Right atrium auricular region (tissue), 2 donors: ENCODE measurements at places on chromosomes 3 and 15. TPM values are rescaled to one million over a fixed set of nuclear protein-coding genes. Genes with fewer than 3 reads are reported as not detected.

CFAP20DC gene
- total RNA-seq, result not detected

DNA sequence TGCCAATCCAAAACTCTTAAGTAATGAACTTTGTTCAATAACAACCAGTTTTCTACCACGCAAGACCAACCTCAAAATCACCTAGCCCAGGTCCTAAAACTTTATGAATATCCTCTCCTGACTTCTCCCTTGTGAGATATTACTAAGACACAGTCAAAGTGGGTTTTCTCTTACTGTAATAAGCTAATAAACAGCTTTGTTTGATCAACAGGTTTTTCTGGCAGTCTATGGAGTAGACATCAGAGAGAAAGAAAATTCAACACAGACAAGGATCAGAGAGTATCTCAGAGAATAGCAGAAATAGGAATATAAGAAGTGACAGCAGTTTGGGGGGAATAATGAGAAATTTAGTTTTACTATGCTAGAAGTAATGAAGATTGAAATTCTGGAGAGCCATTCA lies 79.6 kb downstream of the NR2E3 start:
- DNase-seq, result no peak
- no peaks in the 10 kb centered on the region for H3K27me3 ChIP-seq
- peaks cover 35% of the 10 kb centered on the region for H3K36me3 ChIP-seq
- no peak overlapping the region for H3K27ac ChIP-seq

DNA sequence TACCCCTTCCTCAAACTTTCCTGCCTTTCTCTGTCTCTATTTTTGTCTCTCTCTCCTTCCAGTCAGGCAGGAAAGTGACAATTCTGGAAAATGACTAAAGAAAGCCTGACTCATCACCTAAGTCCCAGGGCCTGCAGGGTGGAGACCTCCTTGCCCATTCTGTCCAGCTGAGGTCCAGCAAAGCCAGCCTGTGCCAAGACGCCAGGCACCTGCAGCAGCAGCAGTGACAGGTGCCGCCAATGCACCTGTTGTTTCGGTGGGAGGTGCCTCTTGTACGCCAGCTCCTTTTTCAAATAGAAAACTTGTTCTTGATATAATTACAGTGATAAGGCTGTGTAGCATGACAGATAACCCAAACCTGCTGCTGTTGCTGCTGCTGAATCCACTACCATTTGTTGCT lies 501.3 kb downstream of the NTRK3 start:
- DNase-seq, result no peak
- no peaks in the 10 kb centered on the region for H3K27me3 ChIP-seq
- H3K4me1 ChIP-seq, result peaks cover 25% of the 10 kb centered on the region
- no peak overlapping the region for H3K4me3 ChIP-seq
- no peaks in the 10 kb centered on the region for H3K36me3 ChIP-seq

DNA sequence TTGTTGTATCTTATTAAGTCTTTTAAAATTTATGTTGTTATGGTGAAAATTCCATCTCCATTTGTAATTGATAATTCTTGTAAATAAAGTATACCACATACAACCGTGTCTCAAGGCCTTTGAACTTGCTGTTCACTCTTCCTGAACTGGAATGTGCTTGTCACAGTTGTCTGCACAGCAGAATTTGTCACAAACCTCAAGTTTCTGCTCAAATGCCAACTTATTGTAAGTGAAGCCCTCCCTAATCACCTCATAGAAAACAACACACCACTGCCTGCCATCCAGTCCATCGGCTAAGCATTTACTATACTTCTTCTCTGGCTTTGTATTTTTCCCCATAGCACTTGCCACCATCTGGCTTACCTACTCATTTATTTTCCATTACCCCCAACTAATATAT lies 192.3 kb downstream of the THRB start:
- no peak for DNase-seq
- no peak overlapping the region for H3K4me3 ChIP-seq
- H3K4me1 ChIP-seq, result no peaks in the 10 kb centered on the region
- H3K27me3 ChIP-seq, result no peaks in the 10 kb centered on the region
- no peak overlapping the region for H3K27ac ChIP-seq

DNA sequence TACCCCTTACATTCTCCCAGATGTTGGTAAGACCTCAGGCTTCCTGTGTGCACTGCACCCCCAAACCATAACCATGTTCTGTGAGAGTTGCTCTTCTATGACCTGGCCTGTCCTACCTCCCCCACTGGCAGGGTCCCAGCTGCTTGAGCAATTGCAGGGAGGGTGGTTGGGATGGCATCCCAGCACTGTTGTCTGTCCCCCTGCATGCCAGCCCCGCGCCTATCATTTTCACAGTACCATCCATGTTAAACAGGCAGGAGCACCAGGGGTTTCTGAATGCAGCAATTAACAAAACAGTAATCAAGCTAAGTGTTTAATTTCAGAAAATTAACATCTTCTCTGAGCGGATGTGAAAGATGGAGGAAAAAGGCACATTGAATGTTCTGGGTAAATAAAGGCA lies 345.5 kb downstream of the EPHB1 start:
- H3K27me3 ChIP-seq, result no peaks in the 10 kb centered on the region
- no peak overlapping the region for H3K4me3 ChIP-seq
- DNase-seq, result no peak
- H3K4me1 ChIP-seq, result no peaks in the 10 kb centered on the region
- H3K36me3 ChIP-seq, result no peaks in the 10 kb centered on the region
- H3K27ac ChIP-seq, result no peak overlapping the region

GRCh38 chr3:71652781-71653413 lies 69.4 kb upstream of the FOXP1 start:
- DNase-seq, result peak; percentile 61
- no peaks in the 10 kb centered on the region for H3K36me3 ChIP-seq
- no peaks in the 10 kb centered on the region for H3K27me3 ChIP-seq
- H3K4me3 ChIP-seq, result no peak overlapping the region
- H3K4me1 ChIP-seq, result no peaks in the 10 kb centered on the region
- no peak overlapping the region for H3K27ac ChIP-seq

STRIT1 gene
- total RNA-seq, result not detected

DNA sequence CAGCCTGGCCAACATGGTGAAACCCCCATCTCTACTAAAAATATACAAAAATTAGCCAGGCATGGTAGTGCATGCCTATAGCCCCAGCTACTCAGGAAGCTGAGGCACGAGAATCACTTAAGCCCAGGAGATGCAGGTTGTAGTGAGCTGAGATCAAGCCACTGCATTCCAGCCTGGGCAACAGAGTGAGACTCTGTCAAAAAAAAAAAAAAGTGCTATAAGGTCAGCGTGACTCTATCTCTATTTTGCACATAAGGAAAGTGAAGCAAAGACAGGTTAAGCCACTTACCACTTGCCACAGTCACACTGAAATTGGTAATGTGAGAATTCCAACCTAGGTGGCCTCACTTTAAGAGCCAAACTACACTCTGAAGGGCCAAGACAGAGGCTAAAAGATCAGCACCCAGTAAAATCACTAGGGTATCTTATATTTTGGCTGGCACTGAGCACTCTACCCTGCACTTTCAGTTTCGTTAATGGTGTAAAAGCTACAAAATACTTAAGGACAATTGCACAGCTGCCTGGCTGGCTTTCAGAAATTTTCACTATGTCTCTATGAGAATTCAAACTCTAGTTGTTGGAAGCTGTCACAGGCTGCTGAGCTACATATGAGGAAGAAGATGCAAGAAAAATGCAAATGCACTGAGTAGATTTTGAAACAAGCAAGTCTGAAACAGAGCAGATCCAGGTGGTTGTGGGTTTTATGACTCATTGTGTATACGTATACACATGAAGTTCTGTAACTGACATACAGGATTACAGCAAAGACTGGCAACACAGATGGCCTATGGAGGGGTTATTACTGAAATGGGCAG lies 32.7 kb downstream of the TRANK1 start:
- H3K4me3 ChIP-seq, result no peak overlapping the region
- peaks cover 24% of the 10 kb centered on the region for H3K4me1 ChIP-seq
- no peaks in the 10 kb centered on the region for H3K36me3 ChIP-seq
- no peaks in the 10 kb centered on the region for H3K27me3 ChIP-seq
- DNase-seq, result peak; percentile 51
- H3K27ac ChIP-seq, result no peak overlapping the region
